ENCODE measurements at places on chromosomes 3 and 15. TPM values are rescaled to one million over a fixed set of nuclear protein-coding genes. Genes with fewer than 3 reads are reported as not detected.

The AP3B2 gene
- 0.68 TPM for total RNA-seq

The RPL15 gene
- 3,030 TPM for total RNA-seq

The C3orf20 gene
- not detected for total RNA-seq

The CACNA2D3 gene
- 0.15 TPM for total RNA-seq

The ROBO1 gene
- total RNA-seq: 8.3 TPM

The SLC27A2 gene
- 33.5 TPM for total RNA-seq

The PPP4R2 gene
- 34.4 TPM for total RNA-seq

The KLHL40 gene
- not detected for total RNA-seq

The KCNMB3 gene
- 1.4 TPM for total RNA-seq

The PP2D1 gene
- total RNA-seq: not detected

The TNFAIP8L3 gene
- total RNA-seq: 36.0 TPM

The PYGO1 gene
- total RNA-seq: 7.2 TPM

The SLC22A13 gene
- not detected for total RNA-seq

The GABRA5 gene
- total RNA-seq: 97.2 TPM

The SEC22A gene
- total RNA-seq: 19.3 TPM

The TF gene
- 1.2 TPM for total RNA-seq

The EOGT gene
- total RNA-seq: 11.8 TPM

The PATL2 gene
- total RNA-seq: 0.14 TPM

The GNAT1 gene
- 0.25 TPM for total RNA-seq

All from A549 treated with AZD2906 at 1 μM for 4 hours (cell line).